Kasumi-1 (cell line): ENCODE measurements at places on chromosomes 2 and 18.

- no peak for DNase-seq
Measured at GRCh38 chr2:172046080-172046678, 39.1 kb upstream of the DLX1 start.

GRCh38 chr2:36125702-36126101, 229.9 kb upstream of the CRIM1 start:
- DNase-seq, result no peak

DNA sequence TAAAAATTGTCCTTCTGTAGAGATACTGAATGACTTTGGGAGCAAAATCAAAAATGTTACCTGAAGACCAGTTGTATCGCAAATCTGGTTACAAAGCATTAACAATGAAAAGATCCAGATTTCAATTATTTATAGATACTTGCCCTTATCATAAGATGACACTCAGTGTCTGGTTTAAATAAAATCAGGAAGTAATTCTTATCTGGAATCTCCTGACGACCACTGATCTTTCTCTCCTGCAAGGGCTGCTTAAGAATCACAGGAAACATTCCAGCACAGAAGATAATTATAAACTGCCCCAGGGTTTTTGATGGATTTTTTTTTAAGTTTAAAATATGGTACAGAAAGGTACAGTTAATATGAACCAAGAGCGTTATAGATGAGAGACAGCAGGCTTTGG, 205.7 kb downstream of the ALK start:
- no peak for DNase-seq

GRCh38 chr2:213627054-213627710, 342.9 kb downstream of the SPAG16 start:
- DNase-seq, result no peak

- no peak for DNase-seq
Measured at GRCh38 chr2:588074-588645, 89.0 kb downstream of the TMEM18 start.

DNA sequence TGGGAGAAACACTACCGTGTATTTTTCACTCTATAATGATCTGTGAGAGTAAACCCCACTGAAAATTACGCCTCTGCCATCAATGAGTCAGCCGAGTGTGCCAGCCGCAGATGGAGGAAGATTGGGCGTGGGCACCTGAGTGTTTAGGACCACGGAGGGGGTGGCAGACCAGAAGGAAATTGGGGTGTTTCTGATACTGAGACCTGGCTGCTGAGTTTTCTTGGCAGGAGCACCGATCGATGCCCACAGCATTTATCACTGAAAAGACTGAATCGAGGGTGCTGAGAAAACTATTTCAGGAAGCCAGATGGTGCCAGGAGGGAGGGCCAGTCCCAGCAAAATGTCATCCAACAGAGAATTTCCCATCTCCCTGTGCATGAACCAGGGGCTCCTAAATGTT, 91.9 kb upstream of the TPO start:
- no peak for DNase-seq

GRCh38 chr2:48461721-48462120, 68.2 kb upstream of the STON1 start:
- no peak for DNase-seq

GRCh38 chr2:37629529-37629928, 41.9 kb downstream of the CDC42EP3 start:
- DNase-seq, result no peak

DNA sequence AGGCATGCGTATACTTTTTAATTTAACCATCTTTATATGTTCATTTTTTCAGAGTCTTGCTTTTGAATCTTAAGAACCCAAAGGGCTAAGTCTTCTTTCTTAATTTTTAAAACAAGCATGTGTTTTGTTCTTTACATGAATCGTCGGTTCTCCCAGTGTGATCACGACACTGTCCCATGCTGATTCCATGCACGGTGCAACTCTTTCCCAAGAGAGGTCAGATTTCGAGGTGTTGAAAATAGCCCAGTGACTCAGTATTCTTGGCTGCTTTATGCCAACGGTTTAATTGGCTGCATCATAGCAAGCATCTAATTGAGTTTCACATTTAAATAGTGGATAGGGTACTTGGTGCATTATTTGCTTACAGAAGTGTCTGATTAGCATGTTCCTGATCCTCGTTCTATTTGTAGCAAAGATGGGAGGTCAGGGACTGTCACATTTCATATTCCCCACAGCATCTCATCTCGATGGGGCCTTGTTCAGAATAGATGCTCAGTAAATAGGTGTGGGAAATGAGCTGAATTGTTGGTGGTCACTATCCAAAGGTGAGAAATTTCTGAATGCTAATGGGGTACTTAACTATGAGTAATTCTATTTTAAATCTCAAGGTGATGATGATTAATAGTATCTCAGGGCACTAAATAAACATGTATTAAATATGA, 2.8 kb downstream of the NPAS2 start:
- DNase-seq, result no peak

DNA sequence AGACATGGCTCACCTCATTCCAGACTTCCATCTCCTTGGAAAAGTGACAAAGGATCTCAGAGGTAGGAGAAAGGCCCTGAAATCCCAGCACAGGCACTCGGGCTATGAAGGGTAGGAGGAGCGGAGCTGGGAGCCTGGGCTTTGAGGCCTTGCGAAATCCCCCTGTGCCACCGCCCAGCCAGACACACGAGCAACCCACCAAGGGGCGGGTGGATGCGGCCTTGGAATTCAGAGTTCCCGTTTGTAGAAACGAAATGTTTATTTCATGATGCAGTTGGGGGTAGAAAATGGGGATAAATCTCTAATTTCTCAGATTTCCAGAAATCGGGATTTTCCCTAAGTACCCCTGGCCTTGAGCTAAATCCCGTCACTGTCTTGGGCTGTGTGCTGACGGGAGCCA, 177.1 kb upstream of the HDAC4 start:
- no peak for DNase-seq

- no peak for DNase-seq
Measured at GRCh38 chr2:75458201-75458600, 102.5 kb downstream of the EVA1A start.

DNA sequence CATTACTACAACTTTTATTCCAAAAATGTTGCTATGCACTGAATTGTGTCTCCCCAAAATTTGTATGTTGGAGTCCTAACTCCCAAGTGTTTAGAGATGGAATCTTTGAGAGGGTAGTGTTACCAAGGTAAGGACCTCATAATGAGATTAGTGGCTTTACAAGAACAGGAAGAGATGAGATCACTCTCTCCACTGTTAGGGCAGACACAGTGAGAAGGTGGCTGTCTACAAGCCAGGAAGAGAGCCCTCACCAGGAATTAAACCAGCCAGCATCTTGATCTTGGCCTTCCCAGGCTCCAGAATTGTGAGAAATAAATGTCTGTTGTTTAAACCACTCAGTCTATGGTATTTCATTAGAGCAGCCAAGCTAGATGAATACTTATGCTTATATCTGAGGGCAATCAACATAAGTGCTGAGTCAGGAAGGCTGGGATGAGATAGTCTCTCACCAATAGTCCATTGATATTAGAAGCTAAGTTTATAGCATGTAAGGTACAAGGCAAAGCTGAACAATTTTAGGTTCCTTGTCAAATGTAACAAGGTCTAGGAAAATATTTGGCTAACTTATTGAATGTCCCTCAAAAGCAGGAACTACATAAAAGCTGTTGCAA, 317.6 kb upstream of the REG3G start:
- DNase-seq, result no peak

- no peak for DNase-seq
Measured at GRCh38 chr18:9741793-9742523, 33.9 kb downstream of the RAB31 start.

- no peak for DNase-seq
Measured at GRCh38 chr18:26948703-26949102, 83.2 kb upstream of the AQP4 start.

DNA sequence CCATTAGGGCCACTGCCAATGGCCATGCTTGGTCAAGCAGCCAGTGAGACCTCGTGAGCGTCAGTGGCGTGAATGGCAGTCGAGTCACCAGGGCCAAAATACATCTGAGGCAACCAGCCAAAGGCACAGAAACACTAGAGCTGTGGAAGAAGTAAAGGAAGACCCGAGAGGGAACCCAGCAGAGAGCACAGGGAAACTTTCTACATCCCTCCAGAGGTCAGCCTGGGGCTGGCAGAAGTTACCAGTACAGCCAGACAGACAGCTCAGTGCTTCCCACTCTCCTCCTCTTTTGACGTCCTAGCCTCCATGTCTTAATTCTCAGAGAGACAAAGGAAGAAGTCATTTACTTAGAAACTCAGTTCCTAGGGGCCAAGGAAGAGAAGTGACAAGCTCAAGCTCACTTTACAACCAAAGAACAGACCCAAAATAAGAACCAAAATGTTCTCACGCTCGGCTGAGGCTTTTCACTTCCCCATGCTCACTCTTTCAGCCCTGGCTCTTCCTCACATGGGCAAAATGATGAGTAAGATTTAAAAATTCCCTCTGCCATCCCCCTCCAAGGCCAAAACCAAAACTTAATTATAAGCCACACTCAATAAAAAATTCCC, 8.7 kb downstream of the CYRIA start:
- peak; percentile 35 for DNase-seq

DNA sequence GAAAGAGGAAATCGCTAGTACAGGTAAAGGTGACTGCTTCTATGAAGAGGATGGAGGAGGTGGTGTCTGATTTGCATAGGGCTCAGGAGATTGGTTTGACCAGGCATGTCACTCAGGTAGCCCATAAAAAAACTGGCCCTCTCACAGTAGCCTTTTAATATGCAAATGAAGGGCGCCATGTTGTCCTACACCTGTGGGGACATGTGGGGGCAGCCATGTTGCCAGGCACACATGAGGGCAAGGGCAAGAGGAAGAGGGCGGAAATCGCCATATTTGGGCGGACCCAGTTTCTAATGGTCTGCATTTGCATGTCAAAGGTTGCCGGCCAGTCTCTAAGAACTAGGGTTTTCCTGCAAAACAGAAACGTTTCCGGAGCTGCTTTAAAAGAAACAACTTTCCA, 1330.6 kb downstream of the DSC3 start:
- DNase-seq, result no peak

GRCh38 chr2:17821535-17822444, 5.5 kb downstream of the MSGN1 start:
- DNase-seq, result no peak

- DNase-seq, result no peak
Measured at GRCh38 chr2:237254911-237255578, 158.9 kb downstream of the COL6A3 start.

DNA sequence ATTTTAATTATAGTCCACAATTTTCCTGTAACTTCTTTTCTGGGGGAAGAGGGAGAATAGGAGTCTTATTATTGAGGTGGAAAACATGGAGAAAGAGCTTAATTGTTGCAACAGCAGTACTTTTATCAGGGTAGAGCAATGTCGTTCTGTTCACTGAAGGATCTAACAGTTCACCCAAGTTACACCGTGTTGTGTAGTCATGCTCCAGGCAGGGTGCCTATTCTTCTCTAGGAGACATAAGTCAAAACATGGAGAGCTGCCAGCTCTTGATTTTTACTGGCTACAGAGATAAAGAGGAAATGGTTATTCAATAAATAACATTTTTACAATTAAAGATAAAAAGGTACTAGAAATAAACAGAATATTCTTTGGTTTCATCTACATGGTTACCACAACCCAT, 594.3 kb upstream of the NETO1 start:
- no peak for DNase-seq

- DNase-seq, result no peak
Measured at GRCh38 chr2:238155051-238155760, 3.6 kb upstream of the ERFE start.

DNA sequence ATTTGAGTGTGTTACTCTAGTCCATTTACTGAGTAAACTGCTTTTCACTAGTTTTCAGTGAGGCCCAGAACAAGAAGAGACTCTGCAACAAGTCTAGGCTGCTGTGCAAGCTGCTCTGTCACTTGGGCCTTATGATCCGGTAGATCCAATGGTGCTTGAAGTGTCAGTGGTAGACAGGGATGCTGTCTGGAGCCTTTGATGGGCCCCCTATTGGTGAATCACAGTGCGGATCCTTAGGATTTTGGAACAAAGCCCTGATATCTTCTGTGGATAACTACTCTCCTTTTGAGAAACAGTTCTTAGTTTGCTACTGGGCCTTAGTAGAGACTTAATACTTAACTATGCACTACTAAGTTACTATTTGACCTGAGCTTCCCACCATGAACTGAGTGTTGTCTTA, 150.2 kb downstream of the TMEFF2 start:
- no peak for DNase-seq

- DNase-seq, result no peak
Measured at GRCh38 chr18:21743166-21743832, 2.7 kb downstream of the MIB1 start.

GRCh38 chr2:48249631-48250473, 280.1 kb upstream of the STON1 start:
- peak; percentile 72 for DNase-seq

GRCh38 chr2:63842149-63843061, 709 bp downstream of the UGP2 start:
- peak; percentile 33 for DNase-seq

- no peak for DNase-seq
Measured at GRCh38 chr2:223576873-223577272, 25.3 kb downstream of the SCG2 start.

GRCh38 chr2:96870626-96871255, 861 bp upstream of the SEMA4C start:
- no peak for DNase-seq

DNA sequence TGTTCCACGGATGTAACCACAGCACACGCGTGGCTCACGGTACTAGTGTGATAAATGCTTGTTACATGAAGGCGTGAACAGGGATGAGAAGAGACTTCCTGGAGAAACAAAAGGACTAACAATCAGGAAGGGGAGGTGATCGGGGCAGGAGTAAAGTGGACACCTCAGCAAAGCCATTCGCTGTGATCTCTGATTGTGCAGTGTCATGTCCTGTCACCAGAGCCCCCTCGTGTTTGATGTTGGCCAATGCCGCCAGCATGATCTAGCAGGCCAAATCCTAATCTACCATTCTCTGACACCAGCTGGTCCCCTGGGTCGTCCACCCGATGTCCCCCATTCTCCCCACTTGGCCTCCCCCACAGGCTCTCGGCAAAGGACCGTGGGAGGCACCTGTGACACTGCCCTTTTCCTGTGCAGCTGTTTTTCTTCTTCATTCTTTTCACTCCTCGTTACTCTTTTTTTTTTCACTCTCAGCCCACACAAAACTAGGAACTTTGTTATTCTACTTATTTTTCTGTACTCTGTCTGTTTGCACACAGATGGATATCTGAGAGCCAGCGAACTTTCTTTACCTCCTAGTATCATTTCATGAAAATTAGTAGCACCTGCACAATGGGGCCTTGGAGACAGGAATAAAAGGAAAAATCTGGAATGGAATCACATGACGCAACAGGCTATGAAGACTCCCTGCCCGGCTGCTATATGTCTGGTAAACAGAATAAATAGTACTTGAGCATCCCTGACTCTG, 146.8 kb downstream of the TGIF1 start:
- DNase-seq, result peak; percentile 23

GRCh38 chr18:67142604-67143003, 373.9 kb downstream of the DSEL start:
- DNase-seq, result no peak
